ENCODE measurements at places on chromosomes 16 and 17.

GRCh38 chr16:50655558-50656055, 25.5 kb downstream of the SNX20 start:
- no peak for DNase-seq

DNA sequence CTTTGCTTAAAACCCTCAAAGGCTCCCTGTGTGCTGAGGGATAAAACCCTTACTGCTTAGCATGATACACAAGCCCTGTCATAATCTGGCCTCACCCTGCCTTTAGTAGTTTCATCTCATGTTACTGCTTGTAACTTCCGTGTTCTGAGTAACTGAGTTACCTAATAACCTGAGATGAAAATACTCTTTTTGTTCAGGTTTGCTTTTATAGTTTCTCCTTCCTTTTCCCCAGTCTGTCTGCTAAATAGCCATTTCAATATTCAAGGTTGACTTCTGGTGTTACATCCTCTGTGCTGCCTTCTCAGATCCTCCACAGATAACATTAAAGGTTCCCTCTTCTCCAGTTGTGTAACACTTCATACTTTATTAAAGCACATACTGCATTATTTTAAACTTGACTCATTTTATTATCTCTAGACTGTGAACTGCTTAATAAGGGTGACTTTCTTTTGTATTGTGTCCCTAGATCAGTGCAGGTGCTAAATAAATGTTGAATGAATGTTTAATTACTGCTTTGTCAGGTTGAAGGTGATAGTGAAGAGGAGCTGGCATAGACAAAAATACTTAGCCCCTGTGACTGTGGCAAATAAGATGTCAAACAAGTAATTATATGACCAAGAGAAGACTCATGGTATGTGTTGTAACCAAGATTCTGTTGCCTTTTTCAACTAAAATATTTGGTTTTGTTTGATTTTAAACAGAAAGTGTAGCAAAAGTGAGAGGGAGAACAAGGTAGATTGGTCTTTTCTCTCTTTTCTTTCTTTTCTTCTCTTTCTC, 47.8 kb downstream of the NFAT5 start:
- no peak for DNase-seq

DNA sequence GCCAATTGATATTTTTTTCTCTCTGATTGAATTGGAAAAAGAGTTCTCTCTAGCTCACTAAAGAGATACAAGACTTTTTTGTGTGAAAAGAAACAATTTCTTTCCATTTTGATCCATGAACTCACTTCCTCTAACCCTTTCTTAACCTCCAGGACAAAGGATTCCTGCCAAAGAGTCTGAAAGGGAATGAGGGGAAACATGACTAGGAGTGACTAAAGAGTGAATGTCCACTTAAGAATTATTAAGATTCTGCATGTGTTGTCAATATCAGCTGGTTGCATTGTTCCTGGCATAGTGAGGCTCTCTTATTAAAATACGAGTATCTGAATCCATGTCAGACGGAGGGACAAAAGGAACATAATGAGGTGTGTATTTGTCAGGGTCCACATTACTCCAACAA, 344.7 kb downstream of the GRIN2A start:
- no peak for DNase-seq

GRCh38 chr16:23206986-23207385, 24.4 kb downstream of the SCNN1G start:
- DNase-seq, result no peak

GRCh38 chr17:50844117-50844700, 8.8 kb downstream of the WFIKKN2 start:
- DNase-seq, result no peak

- no peak for DNase-seq
These were observed 700 bp downstream of the CCDC43 start for GRCh38 chr17:44688675-44689476.

DNA sequence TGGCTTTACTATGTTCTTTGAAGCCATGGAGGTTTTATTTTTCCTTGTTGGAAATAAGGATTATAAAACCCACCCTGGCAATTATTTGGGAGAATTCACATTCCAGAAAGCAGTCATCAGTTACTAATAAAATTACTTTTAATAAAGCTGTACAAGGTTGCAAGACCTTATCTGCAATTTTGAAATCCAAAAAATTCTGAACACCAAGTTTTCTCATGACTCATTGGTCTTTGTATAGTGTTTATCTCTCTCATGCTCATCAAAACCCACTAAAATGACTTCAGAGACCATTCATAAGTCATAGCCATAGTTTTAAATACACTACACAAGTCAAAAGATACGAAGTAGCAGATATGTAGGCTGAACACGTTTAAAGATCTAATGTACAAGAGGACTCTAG, 6.0 kb upstream of the KRT38 start:
- DNase-seq, result no peak

DNA sequence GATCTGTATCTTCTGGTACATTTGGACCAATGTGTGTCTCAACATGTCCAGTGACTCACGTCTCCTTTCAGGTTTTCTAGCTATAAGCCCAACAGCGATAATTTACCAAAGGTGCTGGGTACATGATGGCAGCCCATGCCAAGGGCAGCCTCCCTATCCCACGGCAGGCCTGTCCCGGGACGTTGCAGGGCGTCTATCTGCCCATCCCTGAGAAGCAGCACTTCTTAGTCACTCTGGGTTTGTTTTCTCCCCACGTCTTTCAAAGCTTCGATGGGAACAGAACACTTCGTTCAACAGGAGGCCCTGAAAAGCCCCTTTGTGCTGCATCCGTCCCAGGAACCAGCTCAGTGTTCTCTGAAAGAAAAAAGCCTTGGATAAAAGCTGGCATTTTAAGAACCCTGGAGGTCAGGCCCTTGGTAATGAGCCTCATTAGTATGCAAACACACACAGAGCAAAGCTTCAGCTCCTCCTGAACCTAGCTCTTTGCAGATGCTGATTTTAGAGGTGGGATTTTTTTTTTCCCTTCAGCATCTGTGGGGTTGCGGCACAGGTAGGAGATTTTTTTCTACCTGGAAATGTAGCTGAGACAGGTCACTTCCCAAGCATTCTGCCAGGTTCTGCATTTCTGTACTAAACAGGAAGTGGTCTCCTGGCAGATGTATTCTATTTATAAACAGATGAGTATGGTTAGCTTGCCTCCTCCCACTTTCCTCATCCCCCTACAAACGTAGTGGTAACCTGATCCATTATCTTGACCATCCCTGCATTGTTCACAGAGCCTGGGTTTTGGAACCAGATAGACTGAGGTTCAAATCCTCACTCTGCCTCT, 17.5 kb upstream of the MT4 start:
- DNase-seq, result no peak

GRCh38 chr17:10117581-10118001, 80.8 kb downstream of the GAS7 start:
- peak; percentile 69 for DNase-seq

- peak; percentile 56 for DNase-seq
These were observed 3.2 kb upstream of the SNN start for GRCh38 chr16:11665071-11665491.

DNA sequence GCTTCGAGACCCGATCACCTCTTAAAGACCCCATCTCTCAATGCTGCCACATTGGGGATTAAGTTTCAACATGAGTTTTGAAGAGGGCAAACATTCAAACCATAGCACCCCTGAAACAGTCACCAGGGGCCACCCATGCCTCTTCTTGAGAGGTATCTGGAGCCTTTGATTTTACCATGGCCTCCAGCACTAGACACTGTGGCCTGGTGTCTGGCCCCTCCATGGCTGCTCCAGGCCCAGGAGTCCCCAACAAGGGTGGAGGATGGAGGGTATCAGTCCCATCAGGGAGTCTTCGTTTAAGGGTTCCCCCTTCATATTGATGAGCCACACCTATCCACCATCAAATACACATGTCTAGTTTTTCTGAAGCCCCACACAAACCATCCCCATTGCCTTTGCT, 66.5 kb upstream of the CDH5 start:
- DNase-seq, result no peak

DNA sequence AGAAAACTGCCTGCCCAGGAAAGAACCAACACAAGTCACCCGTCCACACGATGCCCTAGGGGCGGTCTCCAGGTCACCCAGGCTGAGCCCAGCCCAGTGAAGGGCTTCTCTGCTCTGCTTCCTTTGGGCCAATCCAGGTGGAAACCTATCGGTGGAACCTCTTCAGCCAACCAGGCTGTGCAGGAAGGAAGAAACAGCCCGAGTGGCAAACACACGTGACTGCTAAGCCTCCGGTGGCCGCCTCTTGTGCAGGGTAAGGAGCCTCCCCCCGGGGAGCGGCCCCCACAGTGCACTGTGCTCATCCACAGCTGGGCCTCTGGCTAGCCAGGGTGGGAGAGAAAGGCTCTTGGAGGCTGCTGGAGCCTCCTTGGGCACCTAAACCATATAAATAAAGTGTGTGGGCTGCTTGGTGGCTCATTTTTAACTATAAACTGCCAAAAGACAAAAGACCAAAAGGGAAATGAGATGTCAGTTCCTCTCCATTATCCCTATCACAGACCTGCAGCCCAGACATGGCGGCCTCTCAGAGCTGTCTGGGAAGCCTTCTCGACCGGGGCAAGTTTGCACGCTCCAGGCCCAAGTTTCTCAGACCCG, 2.4 kb downstream of the RTN4RL1 start:
- no peak for DNase-seq

GRCh38 chr17:19996502-19996901, 12.7 kb upstream of the SPECC1 start:
- no peak for DNase-seq

DNA sequence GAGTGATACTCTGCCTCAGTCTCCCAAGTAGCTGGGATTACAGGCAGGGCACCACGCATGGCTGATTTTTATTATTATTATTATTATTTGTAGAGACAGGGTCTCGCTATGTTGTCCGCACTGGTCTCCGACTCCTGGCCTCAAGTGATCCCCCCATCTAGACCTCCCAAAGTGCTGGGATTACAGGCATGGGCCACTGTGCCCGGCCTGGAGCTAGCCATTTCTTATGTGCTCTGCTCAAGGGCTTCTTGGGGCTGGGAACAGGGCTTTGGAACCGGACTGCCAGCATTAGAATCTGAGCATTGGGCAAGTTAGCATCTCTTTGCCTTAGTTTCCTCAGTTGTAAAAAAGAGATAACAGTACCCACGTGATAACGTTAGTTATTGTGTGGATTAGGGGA, 111.3 kb downstream of the C16orf78 start:
- DNase-seq, result no peak

- DNase-seq, result no peak
These were observed 32.0 kb upstream of the ABCC12 start for GRCh38 chr16:48187779-48188178.

- DNase-seq, result no peak
These were observed 129.7 kb upstream of the GSE1 start for GRCh38 chr16:85483424-85483823.

GRCh38 chr17:77366206-77366557, 225.4 kb downstream of the SEC14L1 start:
- no peak for DNase-seq

GRCh38 chr17:17712268-17712924, 31.1 kb downstream of the RAI1 start:
- no peak for DNase-seq

DNA sequence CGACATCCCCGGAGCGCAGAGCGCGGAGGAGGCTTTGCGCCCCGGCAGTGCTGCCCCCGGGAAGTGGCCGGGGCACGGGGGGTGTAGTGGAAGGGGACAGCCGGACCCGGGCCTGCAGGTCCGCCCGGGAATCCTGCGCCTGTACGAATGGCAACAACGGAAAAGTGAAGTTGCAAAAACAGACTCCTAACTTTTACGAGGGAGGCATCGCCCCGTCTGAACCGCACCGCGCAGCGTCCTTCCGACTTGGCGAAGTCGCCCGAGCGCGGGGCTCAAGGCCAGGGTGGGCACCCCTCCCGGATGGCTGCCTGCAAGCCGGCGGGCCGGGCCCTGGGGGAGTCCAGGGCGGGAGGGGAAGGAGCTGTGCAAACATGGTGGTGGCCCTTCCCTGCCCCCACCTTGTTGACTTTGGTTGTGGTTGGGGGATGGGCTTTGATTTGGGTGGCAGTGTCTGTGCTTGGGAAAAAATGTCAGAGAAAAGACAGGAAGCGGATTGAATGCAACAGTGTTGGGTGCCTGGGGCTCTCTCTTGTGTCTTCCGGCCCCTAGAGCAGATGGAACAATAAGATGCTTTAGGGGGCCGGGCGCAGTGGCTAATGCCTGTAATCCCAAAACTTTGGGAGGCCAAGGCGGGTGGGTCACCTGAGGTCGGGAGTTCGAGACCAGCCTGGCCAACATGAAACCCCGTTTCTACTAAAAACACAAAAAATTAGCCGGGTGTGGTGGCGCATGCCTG, 675 bp downstream of the RNF213 start:
- DNase-seq, result peak; percentile 50

DNA sequence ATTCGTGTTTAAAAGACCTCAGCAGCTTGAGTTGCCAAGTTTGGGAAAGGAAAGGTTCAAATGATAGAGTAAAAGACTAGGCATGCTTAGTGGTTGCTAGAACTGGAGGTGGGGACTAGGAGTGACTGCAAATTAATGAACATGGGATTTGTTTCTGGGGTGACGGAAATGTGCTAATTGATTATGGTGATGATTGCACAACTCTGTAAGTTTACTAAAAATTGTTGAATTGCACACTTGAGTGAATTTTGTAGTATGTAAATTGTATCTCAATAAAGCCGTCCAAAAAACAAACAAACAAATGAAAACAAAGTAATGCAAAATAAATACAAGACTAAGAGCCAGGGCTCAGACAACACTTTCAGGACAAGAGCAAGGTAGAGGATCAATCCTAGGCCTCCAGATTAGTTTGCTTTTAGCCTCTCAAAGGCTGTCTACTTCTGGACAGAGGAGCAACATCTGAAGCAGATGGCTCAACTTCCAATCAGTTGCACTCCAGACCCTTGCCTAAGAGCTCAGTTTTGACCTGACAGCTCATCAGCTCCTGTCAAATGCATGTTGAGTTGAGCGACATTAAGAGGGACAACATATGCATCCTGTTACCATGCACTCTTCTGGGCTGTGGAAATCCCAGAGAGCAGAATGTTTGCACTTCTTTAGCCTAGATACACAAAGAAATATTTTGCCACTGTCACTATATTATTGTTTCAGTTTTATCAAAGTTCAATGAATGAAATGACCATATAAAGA, 111.2 kb upstream of the ASIC2 start:
- no peak for DNase-seq

DNA sequence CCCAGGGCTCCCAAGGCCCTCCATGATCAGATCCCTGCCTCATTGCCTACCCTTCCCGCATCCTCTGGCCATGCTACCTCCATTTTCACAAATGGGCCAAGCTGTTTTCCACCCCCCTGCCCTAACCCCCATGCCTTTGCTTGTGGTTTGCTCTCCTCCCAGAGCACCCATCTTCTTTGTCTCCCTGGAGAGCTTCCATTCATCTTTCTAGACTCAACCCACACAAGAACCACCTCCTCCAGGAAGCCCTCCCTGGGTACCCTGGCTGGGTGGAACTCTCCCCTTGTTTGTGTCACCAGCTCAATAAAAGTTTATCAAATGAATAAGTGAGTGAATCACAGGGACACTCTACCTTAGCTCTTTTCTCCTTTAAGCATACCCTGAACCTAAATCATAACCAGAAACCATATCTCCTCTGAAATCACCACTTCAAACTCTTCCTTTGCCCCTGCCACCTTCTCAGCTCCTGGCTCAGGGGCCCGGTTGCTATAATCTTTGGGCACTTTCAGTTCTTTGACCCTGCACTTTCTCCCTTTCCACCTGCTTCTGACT, 2.9 kb upstream of the SCN4A start:
- DNase-seq, result no peak

- DNase-seq, result no peak
These were observed 761.3 kb upstream of the KIF2B start for GRCh38 chr17:53061446-53061845.

- no peak for DNase-seq
These were observed 67.8 kb upstream of the GSE1 start for GRCh38 chr16:85545227-85545818.
